ENCODE measurements at places on chromosomes 5 and 9. TPM values are rescaled to one million over a fixed set of nuclear protein-coding genes. Genes with fewer than 3 reads are reported as not detected.
A peak's percentile ranks its signal among the peaks of the same experiment; 100 is the strongest.

The SEMA4D gene
- total RNA-seq = 48.4 TPM

The LCN9 gene
- total RNA-seq = not detected

The MSANTD3 gene
- total RNA-seq = 17.3 TPM

The EPB41L4A gene
- total RNA-seq = 13.1 TPM

The KCTD16 gene
- total RNA-seq = not detected

The MLANA gene
- total RNA-seq = 9.2 TPM

DNA sequence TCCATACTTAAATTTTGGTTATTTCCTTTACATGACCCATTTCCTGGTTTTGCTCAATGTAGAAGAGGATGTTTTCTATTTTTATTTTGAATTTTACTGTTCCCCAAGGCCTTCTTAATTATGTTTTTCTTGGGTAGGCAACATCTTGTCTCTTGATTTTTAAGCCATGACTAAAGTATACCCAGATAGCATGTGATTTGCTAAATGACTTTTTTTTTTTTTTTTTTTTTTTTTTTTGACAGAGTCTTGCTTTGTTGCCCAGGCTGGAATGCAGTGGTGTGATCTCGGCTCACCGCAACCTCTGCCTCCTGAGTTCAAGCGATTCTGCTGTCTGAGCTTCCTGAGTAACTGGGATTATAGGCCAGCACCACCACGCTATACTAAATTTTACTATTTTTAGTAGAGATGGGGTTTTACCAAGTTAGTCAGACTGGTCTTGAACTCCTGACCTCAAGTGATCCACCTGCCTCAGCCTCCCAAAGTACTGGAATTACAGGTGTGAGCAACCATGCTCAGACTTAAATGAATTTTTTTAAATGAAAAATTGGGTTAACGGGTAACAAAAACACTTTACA lies 198.6 kb upstream of the DAB2 start:
- no peak for DNase-seq

- DNase-seq = peak; percentile 16
Measured at GRCh38 chr5:66553916-66554575, 42.1 kb upstream of the MAST4 start.

DNA sequence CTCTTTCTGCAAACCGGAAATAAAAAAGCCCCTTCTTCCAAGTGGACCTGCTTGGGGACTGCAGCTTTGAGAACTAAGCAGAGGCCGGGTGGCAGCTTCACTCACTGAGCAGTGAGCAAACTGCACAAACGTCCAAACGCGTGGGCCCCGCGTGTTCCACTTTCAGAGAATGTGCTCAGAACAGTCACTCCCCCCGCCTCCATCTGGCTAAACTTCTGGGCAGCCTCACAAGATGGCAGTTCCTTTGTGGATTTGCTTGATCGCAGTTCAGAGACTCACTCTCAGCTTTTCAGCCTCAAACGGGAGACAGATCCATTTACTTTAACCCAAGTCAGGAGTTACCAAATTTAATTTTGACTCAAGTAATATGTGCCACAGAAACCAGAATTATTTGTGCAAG lies 216.6 kb downstream of the TLE1 start:
- no peak for DNase-seq

DNA sequence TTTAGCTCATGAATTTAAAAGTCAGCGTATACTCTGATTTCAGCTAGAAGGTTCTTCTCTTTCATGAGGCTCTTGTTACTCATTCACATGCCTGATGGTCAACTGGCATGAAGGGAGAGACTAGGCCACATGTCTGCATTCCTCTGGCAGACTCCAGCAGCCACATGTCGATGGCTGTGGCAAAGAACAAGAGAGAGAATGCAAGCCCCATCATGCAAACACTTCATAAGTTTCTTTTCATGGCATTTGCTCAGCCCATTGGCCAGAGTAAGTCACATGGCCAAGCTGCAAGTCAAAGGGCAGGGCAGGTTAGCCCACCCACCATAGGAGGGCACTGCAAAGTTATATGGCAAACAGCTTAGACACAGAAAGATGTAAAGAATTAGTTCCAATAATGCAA lies 5.4 kb downstream of the KCNV2 start:
- DNase-seq = no peak

DNA sequence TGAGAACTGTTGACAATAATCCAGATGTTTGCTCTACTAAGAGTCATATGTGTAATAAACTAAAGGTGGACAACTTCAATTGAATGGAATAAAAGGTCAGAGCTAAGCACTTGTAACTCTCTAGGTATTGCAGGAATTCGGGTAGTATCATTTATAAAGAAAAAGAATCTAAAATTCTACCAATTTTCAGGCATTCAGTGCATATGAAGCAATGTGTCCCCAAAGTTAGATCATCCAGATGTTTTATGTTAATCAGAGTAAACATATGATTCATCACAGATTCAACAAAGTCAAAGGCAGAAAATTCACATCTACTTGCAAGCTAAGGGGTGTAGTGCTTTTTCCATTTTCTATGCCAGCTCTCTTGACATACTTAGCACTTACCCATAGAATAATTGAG lies 477.1 kb downstream of the PDE4D start:
- no peak for DNase-seq

DNA sequence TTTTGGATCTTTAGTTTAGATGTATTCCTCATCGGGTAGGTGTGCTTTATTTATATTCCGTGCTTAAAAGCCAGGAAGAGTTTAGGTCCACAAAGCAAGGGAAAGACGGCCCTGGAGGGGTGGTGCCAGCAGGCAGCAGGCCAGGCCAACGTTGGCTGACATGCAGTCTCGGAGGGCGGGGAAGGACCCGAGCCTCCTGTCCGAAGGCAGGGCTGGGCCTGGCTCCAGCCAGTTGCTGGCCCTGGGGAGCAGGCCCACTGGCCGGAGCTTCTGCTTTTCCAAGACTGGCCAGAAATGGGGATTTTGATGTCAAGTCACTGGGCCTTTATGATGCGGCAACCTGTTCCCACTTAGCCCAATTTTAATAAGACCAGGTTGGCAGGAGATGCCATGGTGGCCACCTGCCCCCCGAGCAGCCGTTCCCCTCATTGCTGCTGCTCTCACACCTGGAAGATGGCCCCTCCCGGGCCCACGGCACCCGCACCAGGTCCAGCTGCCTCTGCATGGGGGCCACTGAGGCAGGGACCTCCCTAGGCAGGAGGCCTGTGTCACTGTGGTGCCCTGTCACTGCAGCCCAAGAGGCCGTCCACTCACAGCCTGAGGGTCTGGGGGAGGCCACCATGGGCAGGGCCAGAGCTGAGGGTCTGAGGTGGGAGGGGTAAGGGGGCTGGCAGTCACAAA lies 23.2 kb downstream of the LPCAT1 start:
- no peak for DNase-seq

DNA sequence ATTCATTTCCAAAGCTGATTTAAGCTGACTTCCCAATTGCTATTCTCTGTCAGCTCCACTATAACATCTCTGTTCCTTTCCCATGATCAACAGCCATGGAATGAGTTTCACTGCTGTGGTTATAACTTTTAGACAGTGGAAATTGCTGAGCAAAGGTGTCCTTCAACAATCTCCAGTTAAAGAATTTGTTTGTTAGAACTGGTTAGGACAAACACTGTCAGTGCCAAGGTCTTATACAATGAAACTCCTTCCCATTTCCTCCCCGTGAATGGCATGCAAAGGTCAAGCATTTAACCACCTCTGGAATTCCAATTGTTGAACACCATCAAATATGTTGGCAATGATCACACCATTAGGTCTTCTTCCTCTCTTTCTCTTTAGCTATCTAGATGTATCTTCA lies 45.7 kb upstream of the GHR start:
- no peak for DNase-seq

GRCh38 chr5:126971455-126972031 lies 58.8 kb downstream of the MARCHF3 start:
- DNase-seq = no peak

DNA sequence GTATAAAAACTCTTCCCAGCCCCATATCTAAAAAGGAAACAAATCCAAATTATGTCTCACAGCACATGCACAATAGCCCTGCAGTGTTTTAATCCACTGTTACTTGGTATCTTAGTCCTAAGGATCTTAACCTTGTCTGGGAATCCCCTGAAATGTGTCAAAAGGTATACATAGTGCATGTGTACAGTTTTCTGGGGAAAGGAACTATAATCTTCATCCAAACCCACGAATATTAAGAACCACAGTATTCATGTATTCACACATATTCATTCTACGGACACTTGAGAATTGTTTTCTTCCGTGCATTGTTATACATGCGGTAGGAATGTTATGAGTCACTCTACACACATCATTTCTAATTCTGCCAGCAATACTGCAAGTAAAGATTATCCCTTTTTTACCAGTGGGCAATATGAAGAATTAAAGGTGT lies 47.8 kb upstream of the SNX2 start:
- no peak for DNase-seq

DNA sequence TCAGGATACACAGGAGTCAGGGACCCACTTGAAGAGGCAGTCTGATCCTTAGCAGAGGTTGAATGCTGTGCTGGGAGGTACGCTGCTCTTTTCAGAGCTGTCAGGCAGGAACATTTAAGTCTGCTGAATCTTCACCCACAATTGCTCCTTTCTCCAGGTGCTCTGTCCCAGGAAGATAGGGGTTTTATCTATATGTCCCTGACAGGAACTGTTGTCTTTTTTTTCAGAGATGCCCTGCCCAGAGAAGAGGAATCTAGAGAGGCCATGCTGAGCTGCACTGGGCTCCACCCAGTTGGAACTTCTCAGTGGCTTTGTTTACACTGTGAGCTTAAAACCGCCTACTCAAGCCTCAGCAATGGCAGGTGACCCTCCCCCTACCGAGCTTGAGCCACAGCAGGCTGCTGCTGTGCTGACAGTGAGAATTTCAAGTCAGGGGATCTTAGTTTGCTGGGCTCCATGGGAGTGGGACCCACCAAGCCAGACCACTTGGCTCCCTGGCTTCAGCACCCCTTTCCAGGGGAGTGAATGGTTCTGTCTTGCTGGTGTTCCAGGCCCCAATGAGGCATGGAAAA lies 169.0 kb downstream of the FBXL17 start:
- DNase-seq = no peak

GRCh38 chr5:32241034-32241783 lies 67.1 kb upstream of the GOLPH3 start:
- no peak for DNase-seq

- no peak for DNase-seq
Measured at GRCh38 chr5:42515504-42515903, 92.3 kb downstream of the GHR start.

GRCh38 chr5:102286476-102286875 lies 9.6 kb downstream of the SLCO4C1 start:
- no peak for DNase-seq

All from lower leg skin (tissue), 4 donors.